ENCODE measurements at places on chromosomes 2 and 18.
A peak's percentile ranks its signal among the peaks of the same experiment; 100 is the strongest.

GRCh38 chr2:30716123-30716900 is 90.9 kb downstream of the CAPN13 start:
- no peak for DNase-seq

DNA sequence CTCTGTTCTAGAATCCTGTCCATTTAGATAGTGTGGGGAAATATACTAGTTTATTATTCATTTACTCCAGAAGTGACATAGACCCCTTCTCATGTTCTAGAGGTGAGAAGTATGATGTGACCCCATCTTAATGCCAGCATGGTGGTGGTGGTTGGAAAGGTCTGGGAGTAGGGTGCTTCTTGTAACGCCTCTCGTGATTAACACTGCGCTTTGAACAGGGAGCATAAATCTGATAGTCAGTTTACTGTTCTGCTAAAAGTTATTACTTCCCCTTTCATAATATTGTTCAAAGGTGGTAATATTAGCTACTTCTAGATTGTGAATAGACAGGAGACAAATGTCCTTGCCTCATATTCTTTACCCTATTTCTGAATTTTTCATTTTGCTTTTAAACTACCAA is 35.6 kb downstream of the EHBP1 start:
- DNase-seq = no peak

- no peak for DNase-seq
These were observed 142.7 kb downstream of the AGAP1 start for GRCh38 chr2:235636546-235636945.

- peak; percentile 4 for DNase-seq
These were observed 28.2 kb upstream of the INO80C start for GRCh38 chr18:35525795-35526494.

DNA sequence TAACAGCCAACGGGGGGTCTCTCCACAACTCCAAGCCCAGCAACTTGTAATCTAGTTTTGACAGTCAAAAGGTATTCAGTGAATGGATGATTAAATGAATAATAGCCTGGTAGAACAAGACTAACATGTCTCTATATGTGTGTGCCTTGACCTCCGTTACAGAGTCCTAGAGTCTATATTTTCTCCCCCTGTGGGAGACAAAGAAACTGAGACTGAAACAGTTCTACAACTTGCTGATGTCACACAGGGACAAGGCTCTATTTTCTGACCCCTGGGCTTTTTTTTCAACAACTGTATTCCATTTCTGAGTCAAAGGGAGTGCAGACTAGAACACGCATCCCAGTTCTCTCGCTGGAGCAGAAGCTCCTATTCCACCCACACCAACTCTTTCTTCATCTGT is 223.6 kb upstream of the AGAP1 start:
- DNase-seq = no peak

DNA sequence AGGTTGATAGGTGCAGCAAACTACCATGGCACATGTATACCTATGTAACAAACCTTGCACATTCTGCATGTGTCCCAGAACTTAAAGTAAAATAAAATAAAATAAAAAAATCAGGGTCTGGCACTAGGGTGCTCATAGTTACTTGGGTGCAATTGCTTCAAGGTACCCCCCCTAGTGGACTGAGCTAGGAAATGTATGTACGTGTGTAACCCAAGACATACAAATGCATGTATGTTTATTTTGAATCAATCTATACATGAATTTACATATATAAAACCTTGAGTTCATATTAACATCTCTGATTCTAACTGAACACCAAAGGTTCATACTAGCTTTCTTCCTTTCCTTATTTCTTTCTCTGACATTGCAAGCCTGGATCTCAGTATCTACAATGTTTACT is 51.5 kb downstream of the USP37 start:
- DNase-seq = no peak

GRCh38 chr2:141381946-141382345 is 748.9 kb downstream of the LRP1B start:
- no peak for DNase-seq

DNA sequence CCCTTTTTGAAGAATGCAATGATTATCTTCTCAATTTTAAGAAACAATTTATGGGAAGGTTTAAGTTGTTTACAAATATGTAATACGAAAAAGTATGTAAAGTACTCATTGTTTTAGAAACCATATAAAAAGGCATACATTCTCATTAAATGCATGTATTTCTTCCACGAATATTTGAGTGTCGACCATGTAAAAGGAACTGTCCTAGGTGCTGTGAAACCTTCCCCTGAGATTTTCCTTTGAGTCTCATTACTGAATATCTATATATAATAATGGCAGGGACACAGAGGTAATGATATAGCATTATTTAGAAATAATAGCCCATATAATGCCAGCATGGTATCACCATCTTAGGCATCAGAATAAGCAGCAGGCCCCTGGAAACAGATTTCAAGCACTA is 239.3 kb downstream of the ERBB4 start:
- no peak for DNase-seq

GRCh38 chr18:3655254-3656050 is 205.5 kb downstream of the TGIF1 start:
- no peak for DNase-seq

GRCh38 chr2:105177008-105177407 is 64.5 kb upstream of the GPR45 start:
- DNase-seq = no peak

GRCh38 chr2:216635171-216635570 is 2.0 kb downstream of the IGFBP2 start:
- no peak for DNase-seq

GRCh38 chr2:238855891-238856580 is 8.2 kb downstream of the TWIST2 start:
- no peak for DNase-seq

All from activated gamma-delta T cell treated with anti-CD3 and anti-CD28 coated beads, Interleukin-2, amount 50 U/mL, for 16 hours (primary cell).